T-helper 17 cell (primary cell): ENCODE measurements at places on chromosomes 3 and 15. TPM values are rescaled to one million over a fixed set of nuclear protein-coding genes. Genes with fewer than 3 reads are reported as not detected.
A peak's percentile ranks its signal among the peaks of the same experiment; 100 is the strongest.

- no peak for DNase-seq
Observed at GRCh38 chr3:146638718-146639117, 33.6 kb upstream of the PLSCR5 start.

GRCh38 chr3:140206196-140207040 lies 271.4 kb downstream of the CLSTN2 start:
- no peak for DNase-seq

The CFAP100 gene
- not detected for total RNA-seq

The DNAH12 gene
- 0.07 TPM for total RNA-seq

- no peak for DNase-seq
Observed at GRCh38 chr15:101436526-101436925, 53.0 kb downstream of the PCSK6 start.

The TMC3 gene
- total RNA-seq, result not detected

DNA sequence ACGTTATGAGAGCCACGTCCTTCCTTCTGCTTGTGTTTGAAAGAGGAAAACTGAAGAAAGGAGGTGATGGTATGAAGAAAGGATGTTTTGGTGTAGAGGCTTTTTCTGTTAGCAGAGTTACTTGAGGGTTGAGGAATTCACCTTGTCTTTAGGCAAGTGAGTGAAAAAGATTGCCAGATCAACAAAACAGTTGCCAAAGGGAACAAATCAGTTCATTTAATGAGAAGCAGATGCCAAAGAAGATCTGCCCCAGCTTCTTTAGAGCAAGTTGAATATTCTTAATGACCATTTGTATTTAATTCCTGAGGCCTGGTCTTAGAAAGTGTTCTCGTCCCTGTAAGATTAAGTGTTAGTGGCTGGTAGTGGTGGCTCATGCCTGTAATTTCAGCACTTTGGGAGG lies 2.6 kb downstream of the CHCHD6 start:
- no peak for DNase-seq

The ALDH1A3 gene
- not detected for total RNA-seq

- DNase-seq, result no peak
Observed at GRCh38 chr3:157363393-157363792, 73.3 kb upstream of the PTX3 start.

GRCh38 chr3:126149256-126149902 lies 31.0 kb downstream of the ALDH1L1 start:
- no peak for DNase-seq

- no peak for DNase-seq
Observed at GRCh38 chr3:24640330-24640877, 145.8 kb upstream of the THRB start.

GRCh38 chr3:15601399-15602145 lies at the start of the genes BTD and HACL1:
BTD (plus strand) TSS chr3:15601745; CDS start chr3:15635440, 33,695 bp downstream.
HACL1 (minus strand) TSS chr3:15601569; CDS start chr3:15601463, 106 bp downstream.
- DNase-seq, result peak; percentile 99

- DNase-seq, result no peak
Observed at GRCh38 chr3:27613846-27614500, 108.2 kb downstream of the EOMES start.

- DNase-seq, result no peak
Observed at GRCh38 chr3:133591271-133591742, 17.8 kb downstream of the CDV3 start.

DNA sequence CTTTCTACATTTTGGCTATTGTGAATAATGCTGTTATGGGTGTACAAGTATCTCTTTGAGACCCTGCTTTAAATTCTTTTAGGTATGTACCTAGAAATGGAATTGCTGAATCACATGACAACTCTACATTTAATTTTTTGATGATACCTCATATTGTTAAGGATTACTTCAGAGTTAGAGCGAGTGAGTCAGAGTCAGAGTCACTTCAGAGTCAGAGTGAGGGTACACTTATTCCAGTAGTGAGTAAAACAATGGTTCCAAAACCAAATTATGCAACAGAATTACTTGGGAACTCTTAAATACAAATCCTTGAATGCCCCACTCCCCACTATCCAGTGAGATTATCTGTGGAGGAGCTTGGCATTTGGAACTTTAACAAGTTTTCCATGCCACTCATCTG lies 50.3 kb upstream of the SNRK start:
- no peak for DNase-seq

The TRIM59 gene
- total RNA-seq, result 15.2 TPM

DNA sequence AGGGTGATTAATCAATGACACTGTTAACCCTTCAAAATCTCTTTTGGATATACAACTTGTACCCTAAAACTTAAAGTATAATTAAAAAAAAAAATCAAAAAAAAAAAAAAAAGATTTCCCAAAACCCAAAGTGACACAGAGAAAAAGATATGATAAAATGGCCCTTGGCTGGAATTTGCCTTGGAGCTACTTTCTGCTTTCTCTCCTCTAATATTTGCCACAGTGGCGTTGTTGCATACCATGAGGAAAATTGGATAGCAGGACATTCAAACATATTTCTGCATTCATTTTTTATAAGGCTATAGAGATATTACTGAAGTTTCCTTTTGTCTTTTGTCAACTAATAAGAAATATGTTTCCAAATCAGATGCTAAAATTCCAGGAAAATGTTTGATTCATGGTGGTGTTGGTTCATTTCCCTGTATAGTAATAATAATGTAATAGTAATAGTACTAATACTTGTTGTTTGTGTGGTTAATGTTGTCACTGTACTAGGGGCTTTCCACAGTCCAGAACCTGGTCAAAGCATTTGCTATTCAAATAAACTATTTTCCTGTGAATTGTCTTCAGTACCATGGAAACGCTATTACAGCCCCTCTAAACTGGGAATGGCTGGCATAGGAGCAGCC lies 441.3 kb upstream of the THBS1 start:
- DNase-seq, result no peak

- no peak for DNase-seq
Observed at GRCh38 chr3:151265866-151266265, 12.5 kb downstream of the P2RY14 start.

- no peak for DNase-seq
Observed at GRCh38 chr3:71018799-71019198, 564.7 kb downstream of the FOXP1 start.

DNA sequence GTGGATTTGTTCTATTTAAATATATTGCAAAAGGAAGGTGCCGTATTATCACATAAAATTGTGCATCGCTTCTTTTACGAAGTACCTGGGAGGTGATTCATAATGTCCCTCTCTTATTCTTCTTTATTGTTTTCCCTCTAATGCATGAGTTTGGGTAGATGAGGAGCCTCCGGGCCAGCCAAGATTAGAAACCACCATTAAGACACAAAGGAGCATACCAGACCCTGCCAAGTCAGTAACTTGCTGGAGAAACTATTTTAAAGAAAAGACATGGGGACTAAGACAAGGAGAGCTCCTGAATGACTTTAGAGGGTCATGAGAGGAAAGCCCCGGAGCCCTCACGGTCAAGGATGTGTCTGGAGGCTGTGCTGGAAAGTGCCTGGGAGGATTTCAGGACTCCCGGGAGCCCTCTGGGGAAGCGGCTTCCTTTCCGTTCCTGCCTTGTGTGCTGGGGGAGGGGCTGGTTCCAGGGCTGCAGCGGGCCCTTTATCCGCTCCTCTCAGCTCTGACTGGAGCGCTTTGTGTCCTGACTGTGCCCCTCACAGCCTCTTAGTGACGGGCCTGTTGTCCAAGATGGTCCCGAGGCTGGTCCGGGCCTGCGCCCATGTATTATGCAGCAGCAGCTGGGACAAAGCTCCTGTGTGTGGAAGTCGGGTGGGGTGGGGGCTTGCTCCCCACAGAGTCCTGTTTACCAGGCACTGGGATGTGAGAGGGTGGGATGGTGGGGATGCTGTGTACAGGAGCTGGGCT lies 35.7 kb downstream of the CORO2B start:
- DNase-seq, result no peak

The IQCF5 gene
- total RNA-seq, result not detected

GRCh38 chr3:48187579-48188265 lies 495 bp downstream of the CDC25A start:
- DNase-seq, result no peak

- DNase-seq, result no peak
Observed at GRCh38 chr3:15903164-15903563, 105.4 kb upstream of the ANKRD28 start.

The TMEM266 gene
- not detected for total RNA-seq

The SNX33 gene
- total RNA-seq, result 1.8 TPM

GRCh38 chr3:140994316-140994715 lies 52.7 kb downstream of the SLC25A36 start:
- DNase-seq, result no peak
